ENCODE measurements at places on chromosomes 13 and 19.

- peak; percentile 35 for DNase-seq
These were observed at the start of gene PTGIR for GRCh38 chr19:46624958-46625661. PTGIR (minus strand) TSS chr19:46625089; CDS start chr19:46624225, 864 bp downstream.

GRCh38 chr19:47432499-47432898 lies 13.2 kb upstream of the MEIS3 start:
- DNase-seq, result no peak

DNA sequence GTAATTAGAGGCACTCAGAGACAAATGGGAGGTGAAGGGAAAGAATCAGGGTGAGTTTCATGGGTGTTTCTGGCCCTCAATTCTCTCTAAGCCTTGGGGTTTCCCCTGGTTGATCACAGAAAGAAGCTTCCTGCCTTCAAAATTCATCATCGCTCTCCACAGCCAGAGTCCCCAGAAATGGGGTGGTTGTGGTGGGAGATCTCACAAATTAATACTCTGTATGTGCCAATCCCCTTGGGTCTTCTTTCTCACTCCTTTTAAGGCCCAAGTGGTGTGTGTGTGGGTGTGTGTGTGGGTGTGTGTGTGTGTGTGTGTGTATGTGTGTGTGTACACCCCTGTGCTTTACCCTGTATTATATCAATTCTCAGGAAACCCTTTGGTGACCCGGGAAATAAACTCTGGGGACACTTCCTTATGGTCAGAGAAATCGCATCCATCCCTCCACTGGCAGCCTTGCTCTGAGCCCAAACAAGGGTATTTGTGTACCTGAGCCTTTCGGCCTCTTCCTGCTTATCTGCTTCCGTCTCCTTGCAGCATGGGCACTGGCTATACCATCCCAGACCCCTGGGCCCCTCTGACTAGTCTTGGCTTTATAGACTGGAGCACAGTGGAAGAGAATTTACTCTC lies 2.8 kb upstream of the FCGBP start:
- no peak for DNase-seq

GRCh38 chr13:27920677-27921420 lies 1.0 kb downstream of the PDX1 start:
- peak; percentile 68 for DNase-seq

- DNase-seq, result no peak
These were observed 648.3 kb upstream of the SLITRK6 start for GRCh38 chr13:86447479-86447878.

GRCh38 chr13:42614436-42615035 lies 40.6 kb downstream of the TNFSF11 start:
- DNase-seq, result no peak

GRCh38 chr13:27638521-27638920 lies 16.8 kb downstream of the POLR1D start:
- peak; percentile 19 for DNase-seq

DNA sequence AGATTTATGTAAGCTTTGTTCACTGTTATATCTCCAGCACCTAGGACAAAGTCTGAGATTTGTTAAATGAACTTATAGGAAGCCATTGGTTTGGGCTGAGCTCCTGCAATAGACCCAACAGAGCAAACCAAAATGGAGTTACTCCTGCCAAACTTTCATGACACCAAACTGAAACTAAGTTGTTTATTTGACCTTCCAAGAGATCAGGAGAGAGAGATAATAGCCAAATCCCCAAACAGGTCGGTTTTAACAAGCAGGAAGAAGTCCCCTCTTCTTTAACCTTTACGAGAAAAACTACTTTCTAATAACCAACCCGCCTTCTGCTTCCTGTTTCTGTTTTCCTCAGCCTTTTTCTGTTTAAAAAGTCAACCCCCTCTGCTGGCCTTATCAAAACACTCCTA lies 54.9 kb upstream of the ATP12A start:
- DNase-seq, result no peak

DNA sequence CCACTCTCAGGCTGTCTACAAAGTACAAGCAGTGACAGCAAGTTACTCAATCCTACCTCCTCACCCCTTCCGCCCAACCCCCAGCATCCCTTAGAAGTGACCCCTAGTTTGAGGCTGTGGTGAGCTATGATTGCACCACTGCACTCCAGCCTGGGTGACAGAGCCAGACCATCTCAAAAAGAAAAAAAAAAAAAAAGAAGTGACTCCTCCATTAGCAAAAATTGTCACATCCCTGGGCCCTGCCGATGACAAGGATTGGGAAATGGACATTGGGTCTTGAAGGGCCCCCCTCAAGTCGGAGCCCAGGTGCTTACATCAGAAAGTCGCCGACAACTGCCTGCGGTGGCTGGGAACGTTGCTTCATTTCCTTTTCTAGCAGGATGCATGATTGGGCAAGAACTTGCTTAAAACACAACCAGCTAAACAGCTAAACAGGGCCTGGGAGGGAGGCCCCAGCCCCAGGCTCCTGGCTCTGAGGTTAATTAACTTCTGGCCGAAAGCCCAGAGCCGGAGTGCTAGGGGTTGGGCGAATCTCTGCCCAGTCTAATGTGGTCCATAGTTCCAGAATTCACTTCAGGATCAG lies 15.3 kb downstream of the RAB3D start:
- peak; percentile 71 for DNase-seq

GRCh38 chr13:59733744-59734143 lies 430.0 kb downstream of the DIAPH3 start:
- DNase-seq, result no peak

- peak; percentile 30 for DNase-seq
These were observed 1.6 kb upstream of the BEST2 start for GRCh38 chr19:12749938-12750521.

- no peak for DNase-seq
These were observed 28.3 kb upstream of the CEBPG start for GRCh38 chr19:33345163-33345562.

GRCh38 chr19:51440846-51441409 lies 17.3 kb downstream of the SIGLEC8 start:
- no peak for DNase-seq

GRCh38 chr13:59424661-59425060 lies 739.1 kb downstream of the DIAPH3 start:
- no peak for DNase-seq

DNA sequence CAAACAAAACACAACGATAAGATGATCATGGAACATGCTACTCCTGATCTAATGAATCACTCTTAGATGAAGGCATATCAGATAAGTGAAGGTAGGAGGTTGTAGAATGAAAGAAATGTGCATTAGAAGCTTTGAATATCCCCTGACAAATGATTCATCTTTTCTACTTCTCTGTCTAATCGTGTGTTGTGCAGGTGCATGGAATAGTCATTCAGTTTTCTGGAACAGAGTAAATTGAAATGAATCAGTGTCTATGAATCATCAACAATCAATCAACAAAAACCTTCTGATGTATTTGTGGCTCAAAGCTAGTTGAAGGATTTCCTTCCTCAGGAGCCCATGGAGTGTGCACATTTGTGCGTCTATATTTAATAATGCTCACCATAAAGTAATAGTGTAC lies 1290.4 kb upstream of the PCDH20 start:
- no peak for DNase-seq

DNA sequence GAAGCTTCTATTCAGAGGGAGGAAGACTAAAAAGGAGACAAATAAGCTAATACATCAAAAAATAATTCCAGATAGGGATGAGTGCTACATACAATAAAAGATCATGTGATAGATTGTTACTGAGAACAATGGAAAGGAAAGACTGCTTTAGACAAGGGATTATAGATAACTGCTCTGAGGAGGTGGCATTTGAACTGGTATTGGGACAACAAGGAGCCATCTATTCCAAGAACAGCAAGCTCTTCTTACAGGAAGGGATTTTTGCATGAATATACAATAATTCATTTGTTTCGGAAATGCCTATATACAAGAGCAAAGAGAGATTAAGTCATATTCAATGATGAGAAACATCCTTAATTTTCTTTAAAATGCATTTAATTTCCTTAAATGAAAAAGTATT lies 540.5 kb upstream of the KLF12 start:
- no peak for DNase-seq

- peak; percentile 68 for DNase-seq
These were observed at the start of gene HS6ST3 for GRCh38 chr13:96089749-96090239. HS6ST3 (plus strand) TSS chr13:96090107.

DNA sequence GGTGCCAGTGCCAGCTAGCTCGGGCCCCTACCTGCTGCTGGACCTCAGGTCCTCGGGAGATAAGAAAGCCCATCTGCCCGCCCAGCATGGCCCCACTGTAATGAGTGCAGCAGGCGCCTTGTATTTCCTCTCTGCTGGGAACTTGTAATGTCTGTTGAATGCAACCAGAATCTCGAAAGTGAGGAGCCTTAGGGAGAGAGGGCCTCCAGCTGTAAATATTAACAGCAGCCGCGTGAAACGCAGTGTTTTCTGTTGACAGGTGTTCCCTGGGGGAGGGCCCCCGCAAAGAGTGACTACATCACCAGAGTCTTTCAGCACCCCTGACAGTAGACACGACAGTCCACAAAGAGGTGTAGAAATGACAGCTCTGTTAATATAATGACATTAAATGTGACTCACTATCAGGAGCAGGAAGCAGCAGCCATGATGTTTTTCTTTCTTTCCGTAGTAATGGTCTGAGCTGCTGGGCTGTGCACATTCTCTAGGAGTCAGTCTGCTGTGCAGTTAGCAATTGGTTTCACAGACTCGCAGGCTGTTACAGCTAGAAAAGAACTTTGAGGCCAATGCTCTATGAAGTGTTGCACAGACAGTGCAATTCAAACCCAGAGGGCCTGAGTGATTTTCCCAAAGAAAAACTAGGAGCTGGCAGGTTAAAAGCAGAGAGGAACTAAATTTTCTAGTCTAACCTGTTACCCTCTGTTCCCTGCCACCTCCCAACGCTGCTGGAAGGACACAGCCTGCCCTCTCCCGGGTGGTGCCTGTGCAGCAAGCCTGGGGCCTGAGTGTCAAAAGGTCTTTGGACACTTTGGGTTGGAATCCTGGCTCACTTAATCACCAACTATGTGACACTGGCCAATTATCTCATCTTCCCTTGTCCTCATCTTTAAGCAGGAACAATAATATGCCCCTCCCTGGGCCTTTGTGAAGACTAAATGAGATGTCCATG lies 58.6 kb upstream of the WASF3 start:
- DNase-seq, result peak; percentile 45

DNA sequence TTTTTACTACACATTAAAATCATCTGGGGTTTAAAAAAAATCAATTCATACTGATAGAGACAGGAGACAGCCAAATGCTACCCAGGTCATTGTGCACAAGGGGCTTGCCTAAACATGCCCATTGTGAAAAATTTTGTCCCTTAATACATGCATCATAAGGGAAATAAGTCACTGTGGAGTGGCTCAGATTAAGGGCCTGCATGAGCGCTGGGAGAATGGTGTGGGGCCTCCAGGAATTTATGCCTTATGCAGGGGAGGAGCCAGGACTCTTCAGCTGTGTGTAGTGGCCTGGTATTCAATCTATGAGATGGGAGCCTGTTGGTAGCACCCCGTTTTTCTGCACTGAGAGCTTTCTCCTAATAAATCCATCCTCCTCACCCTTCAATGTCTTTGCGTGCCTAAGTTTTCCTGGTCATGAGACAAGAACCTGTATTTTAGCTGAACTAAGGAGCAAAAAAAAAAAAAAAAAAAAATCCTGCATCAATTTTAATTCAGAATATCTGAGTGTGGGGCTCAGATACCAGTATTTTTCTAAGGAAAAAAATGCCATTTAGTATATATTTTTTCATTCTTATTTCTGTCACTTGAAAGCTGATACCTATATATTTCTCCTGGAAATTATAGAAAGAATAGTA lies 997.6 kb upstream of the ATXN8OS start:
- no peak for DNase-seq

DNA sequence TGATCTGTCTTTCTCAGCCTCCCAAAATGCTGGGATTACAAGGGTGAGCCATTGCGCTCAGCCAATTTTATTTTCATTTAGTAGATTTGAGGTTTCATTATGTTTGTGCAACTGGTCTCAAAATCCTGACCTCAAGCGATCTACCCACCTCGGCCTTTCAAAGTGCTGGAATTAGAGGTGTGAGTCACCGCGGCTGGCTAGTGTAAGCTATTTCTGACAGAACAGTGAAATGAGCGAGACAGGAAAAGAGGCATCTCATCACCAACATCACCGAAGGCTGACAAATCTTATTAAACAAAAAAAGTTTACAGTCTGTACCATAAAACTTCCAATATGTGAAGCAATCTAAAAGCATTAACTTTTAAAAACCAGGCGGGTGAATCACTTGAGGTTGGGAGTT lies 12.2 kb upstream of the ZNF888 start:
- DNase-seq, result no peak

- no peak for DNase-seq
These were observed 7.2 kb downstream of the GAS6 start for GRCh38 chr13:113856716-113857065.

DNA sequence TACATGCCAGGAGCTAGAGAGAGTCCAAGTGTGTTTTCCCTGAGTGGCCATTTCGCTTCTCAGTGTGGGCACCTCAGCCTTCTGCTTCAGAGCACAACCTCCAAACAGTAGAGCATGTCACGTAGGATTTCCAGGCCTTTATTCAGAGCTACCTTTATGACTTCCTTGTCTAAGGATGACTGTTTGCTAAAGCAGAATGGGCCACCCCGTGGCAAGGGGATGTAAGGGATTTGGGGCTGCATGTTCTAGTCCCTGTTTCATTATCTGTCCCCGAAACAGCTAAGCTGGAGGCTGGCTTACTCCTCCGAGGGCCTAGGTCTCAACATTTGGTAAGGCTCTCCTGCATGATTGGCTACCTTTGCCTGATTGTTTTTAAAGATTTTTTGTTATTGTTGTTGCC lies 6.0 kb downstream of the RNASEH2B start:
- DNase-seq, result no peak

DNA sequence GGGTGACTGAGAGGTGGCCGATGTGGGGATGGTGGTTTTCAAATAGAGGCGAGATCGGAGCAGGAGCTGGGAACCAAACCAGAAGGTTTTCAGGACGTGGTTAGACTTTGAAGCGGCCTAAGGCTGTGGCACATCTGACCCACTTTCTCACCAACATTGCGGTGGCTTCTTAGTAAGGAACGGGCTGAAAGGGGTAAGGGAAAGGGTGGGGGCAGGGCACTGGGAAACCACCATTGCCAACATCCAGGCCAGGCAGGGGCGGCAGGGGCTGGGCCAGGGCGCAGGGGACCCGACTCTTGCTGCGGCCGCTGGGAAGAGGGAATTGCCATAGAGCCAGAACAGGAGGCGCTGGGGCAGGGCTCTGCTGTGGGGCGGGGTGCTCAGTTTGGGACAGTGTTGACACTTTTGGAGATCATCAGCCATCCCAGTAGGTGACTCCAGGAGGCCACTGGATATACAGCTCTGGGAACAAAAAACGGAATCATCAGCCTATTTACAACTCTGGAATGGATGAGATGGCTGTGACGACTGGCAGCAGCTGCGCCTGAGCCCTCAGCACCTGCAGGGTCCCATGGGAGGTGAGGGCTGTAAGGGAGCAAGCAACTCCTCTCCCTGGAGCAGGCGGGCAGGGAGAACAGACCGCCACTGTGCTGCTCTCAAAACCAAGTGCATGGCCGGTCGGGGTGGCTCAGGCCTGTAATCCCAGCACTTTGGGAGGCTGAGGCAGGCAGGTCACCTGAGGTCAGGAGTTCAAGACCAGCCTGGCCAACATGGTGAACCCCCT lies 52.2 kb downstream of the IRS2 start:
- no peak for DNase-seq

DNA sequence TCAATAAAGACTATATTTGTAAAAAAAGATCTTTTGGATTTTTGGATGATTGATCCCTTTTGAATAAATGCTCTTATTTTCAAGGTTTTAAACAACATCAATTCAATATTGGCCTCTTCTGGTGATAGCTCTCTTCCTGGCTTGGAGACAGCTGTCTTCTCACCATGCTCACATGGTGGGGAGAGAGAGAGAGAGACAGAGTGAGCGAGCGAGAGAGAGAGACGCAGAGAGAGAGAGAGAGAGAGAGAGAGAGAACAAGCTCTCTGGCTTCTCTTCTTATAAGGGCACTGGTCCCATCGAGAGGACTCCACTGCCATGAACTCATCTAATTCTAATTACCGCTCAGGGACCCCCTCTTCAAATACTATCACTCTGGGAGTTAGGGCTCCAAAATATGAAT lies 32.1 kb upstream of the FARP1 start:
- no peak for DNase-seq
